ENCODE measurements at places on chromosomes 4 and X.

DNA sequence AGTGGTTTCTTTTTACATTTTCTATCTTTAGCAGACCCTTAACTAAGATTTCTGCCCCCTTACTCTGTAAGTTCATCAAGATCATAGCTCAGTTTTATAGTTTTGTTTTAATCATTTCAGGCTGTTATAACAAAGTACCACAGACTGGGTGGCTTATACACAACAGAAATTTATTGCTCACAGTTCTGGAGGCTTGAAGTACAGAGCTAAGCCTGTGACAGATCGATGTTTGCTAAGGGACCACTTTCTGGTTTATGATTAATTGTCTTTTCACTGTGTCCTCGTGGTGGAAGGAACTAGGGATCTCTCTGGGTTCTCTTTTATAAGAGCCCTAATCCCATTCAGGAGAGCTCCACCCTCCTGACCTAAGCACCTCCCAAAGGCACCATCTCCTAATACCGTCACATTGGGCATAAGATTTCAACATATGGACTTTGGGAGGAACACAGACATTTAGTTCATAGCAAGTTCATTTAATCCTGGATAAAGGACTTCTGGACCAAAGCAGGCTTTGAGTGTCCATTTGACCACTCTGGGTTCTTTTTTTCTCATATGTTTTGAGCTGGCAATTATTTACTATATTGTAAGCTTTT is 137.0 kb upstream of the IL15 start:
- DNase-seq, result no peak

GRCh38 chr4:89284828-89285227 is 22.8 kb downstream of the GPRIN3 start:
- DNase-seq, result no peak

GRCh38 chrX:20461002-20461401 is 194.3 kb upstream of the RPS6KA3 start:
- no peak for DNase-seq

- no peak for DNase-seq
These were observed 695.7 kb downstream of the CENPC start for GRCh38 chr4:66849596-66849995.

GRCh38 chrX:106481341-106481740 is 130.4 kb upstream of the RADX start:
- DNase-seq, result no peak

GRCh38 chr4:26076000-26076587 is 162.1 kb downstream of the SMIM20 start:
- no peak for DNase-seq

GRCh38 chrX:153334654-153335295 is 822 bp downstream of the ZNF275 start:
- DNase-seq, result no peak

DNA sequence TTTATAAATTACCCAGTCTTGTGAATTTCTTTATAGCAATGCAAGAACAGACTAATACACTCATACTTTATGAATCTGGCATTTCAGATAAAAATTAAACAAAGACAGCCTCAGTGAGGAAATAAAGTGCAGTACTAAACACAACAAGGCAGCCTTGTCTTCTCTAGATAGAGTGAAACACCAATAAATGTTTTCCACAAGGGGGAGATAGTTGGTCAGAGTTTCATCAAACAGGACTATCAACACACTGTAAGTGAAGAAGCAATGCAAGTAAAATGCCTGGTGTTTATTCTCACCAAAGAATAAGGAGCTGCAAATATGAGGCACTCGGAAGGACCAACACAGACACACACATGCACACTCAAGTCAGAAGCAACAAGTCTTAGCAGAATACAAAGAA is 62.8 kb downstream of the FAM9B start:
- DNase-seq, result no peak

DNA sequence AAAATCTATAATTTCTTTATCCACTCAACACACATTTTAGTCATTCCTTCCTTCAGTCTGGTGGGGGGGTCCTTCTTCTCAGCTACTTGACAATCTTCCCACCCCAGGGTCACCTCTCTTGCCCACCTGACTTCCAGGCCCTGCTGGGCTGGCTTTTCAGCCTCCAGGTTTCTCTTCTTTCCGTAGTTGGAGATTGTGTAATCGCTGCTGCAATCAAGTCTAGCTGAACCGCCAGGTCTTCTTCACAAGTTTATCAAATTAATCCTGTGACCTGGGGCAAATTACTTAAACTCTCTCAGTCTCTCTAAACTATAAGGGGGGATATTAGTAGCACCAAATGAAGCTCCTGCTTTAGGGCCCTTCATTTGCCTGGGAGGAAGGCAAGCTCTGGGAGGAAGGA is 102.9 kb upstream of the TNIP3 start:
- no peak for DNase-seq

DNA sequence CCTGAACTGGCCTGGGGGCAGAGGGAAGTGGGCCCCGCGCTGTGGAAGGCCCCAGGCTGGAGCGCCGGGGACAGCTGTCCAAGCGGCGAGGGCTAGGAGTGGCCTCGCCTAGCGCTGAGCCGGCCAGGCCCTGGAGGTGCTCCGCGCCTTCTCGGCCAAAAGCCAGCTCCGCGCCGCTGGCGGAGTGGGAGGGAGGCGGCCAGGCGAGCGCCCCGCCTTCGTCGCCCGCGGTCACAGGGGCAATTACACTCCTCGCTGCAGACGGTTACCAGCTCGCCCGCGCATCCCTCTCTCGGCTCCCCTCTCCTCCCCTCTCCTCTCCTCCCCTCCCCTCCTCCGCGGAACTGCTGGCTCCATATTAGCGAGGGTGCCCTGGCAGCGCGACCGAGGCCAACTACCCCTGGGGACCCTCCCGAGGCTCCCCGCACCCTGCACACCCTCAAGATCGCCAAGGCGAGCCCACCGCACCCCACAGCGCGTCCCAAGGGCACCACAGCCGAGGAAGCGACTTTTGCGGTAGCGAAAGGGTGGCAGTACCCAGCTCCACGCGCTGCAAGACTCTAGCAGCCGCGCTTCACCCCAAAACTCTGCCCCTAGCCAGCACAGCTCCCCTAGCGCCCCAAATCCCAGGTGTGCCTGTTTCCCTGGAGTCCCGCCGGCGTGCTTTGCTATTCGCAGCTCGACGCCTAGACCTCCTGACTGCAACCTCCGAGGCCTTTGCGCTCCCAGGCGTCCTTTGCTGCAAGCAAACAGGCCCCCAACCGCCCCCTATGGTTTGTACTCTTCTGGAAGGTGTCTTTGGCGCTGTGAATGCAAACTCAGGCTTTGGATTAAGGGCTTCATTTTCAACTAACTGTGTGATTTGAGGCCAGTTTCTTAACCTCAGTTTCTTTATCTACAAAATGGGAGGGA is 91.4 kb downstream of the BCOR start:
- no peak for DNase-seq

DNA sequence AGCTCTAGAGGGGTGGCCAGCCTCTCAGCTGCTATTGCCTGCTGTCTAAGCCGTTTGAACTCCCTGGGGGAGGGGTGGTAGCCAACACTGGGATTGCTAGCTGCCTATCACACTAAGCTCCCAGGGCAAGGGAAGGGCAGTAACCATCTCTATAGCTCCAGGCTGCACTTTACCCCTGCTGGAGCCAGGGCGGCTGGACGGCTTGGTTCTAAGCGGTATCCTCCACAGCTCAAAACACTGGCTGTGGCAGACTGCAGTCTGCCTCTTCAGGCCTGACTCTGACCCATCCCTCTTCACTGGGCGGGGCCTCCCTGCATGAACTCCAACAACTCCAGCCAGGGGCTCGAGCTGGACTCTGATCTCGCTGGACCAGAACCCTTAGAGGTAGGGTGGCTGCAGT is 55.3 kb upstream of the GNRHR start:
- DNase-seq, result no peak

- no peak for DNase-seq
These were observed 870.9 kb upstream of the FRG1 start for GRCh38 chr4:189069772-189070171.

- no peak for DNase-seq
These were observed 500.2 kb downstream of the IDS start for GRCh38 chrX:149004936-149005335.

GRCh38 chr4:97038146-97038516 is 1105.1 kb downstream of the STPG2 start:
- DNase-seq, result no peak

DNA sequence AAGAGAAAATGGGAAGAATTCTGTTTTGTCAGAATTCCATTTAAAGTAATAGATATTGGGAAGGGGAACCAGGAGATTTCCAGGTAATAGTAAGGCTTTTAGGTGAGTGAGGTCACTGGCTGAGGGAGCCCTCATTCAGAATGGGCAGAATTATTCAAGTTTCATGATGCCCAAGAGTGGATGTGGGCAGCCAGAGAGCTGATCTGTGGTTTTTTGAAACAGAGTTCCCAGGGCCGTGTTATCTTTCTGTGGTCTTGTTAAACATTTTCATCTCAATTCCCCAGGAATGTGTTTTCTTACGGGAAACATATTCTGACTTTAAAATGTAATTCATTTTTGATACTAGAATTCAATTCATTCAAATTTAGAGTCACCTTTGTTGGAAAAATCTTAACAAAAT is 182.0 kb upstream of the AADAT start:
- no peak for DNase-seq

- no peak for DNase-seq
These were observed 40.1 kb downstream of the TET2 start for GRCh38 chr4:105186701-105187161.

GRCh38 chr4:165294907-165295306 is 32.6 kb upstream of the MSMO1 start:
- no peak for DNase-seq

GRCh38 chrX:149611623-149612175 is 16.6 kb upstream of the HSFX2 start:
- no peak for DNase-seq

GRCh38 chr4:138090918-138091676 is 151.1 kb downstream of the SLC7A11 start:
- DNase-seq, result no peak

GRCh38 chr4:164730705-164731393 is 23.1 kb upstream of the SMIM31 start:
- no peak for DNase-seq

GRCh38 chrX:130171446-130172126 is at the start of gene RAB33A:
TSS of gene RAB33A (plus strand) at chrX:130171962. CDS start at chrX:130172063, 101 bp downstream.
- no peak for DNase-seq

- no peak for DNase-seq
These were observed 8.3 kb downstream of the KLHL13 start for GRCh38 chrX:118108304-118108703.

GRCh38 chr4:124694946-124695598 is 17.5 kb downstream of the ANKRD50 start:
- no peak for DNase-seq

GRCh38 chrX:39592776-39593175 is 505.0 kb downstream of the BCOR start:
- DNase-seq, result no peak

DNA sequence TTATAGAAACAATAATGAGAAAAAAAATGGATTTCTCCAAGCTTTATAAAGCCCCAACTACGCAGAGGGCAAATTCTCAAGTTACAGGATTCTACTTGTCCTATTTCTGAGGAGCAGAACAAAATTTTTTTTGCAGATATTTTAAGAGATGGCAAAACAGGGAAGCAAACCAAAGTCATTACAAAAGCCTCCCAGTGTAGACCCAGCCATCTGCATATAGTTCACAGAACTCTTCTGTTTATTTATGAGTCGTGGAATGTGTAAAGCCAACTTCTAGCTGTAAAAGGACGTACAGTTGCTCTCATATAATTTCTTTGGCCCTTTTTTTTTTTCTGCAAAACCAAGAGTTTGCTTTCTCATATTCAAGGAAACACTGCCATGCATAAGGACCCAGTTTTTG is 120.4 kb downstream of the PCDH7 start:
- no peak for DNase-seq

- no peak for DNase-seq
These were observed 1.7 kb downstream of the GALNT7 start for GRCh38 chr4:173170182-173170778.

DNA sequence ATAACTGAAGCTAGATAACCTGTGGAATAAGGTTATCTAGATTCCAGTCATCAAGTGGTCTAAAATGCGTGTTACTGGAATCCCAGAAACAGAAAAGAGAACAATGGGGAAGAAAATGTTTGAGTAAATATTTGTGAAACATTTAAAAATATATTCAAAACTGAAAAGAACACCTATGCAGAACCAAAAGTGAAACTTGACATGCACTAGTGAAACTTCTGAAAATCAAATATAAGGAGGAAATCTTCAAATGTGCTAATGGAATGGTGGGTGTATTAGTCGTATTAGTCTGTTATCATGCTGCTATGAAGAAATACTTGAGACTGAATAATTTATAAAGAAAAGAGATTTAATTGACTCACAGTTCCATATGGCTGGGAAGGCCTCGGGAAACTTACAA is 512.4 kb upstream of the KLHL4 start:
- DNase-seq, result no peak

- DNase-seq, result no peak
These were observed 101.9 kb downstream of the CEP135 start for GRCh38 chr4:56050625-56051024.

DNA sequence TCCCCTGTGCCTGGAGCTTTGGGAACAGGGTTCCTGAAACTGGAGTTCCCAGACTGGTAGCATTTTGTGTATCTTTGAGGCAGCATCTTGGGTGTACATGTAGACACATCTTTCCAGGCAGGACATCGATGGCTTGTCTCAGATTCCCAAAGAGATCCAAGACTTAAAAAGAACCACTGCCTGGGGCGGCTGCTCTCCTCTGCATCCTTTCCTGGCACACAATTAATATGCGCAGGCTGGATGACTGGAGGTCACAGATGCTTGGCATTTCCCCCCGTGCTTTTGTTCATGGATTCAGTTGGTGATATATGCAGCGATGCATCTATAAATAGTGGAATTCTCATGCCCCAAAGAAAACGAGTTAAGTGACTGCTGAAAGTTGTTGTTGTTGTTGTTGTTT is 80.5 kb downstream of the CLDN34 start:
- no peak for DNase-seq

DNA sequence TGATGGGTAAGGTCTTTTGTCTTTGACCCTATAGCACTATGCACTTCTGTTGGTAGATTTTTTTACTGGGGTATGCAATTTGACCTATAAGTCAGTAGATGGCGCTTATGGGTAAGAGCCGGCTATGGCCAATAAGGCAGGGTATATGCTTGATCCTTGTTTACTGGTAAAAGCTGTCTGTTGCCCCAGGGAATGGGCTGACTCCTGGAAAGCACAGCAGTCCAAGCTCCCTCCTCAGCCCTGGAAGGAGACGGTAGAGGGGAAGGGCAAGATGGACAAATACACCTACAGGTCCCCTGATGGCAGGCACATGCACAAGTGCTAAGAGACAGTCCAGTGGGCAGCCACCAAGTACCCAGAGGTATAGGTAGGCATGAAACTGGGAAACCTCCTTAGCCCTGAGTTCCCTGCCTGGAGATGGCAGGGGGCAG is 63.7 kb downstream of the ADAMTS3 start:
- DNase-seq, result no peak

GRCh38 chr4:6224735-6225134 is 24.4 kb upstream of the JAKMIP1 start:
- no peak for DNase-seq

- no peak for DNase-seq
These were observed 801 bp upstream of the ZC4H2 start for GRCh38 chrX:64977051-64977450.

All from D721Med (cell line).